ENCODE measurements at places on chromosomes 5 and 9. TPM values are rescaled to one million over a fixed set of nuclear protein-coding genes. Genes with fewer than 3 reads are reported as not detected.

GRCh38 chr9:129146441-129146941, 31.6 kb downstream of the IER5L start:
- DNase-seq: no peak

DNA sequence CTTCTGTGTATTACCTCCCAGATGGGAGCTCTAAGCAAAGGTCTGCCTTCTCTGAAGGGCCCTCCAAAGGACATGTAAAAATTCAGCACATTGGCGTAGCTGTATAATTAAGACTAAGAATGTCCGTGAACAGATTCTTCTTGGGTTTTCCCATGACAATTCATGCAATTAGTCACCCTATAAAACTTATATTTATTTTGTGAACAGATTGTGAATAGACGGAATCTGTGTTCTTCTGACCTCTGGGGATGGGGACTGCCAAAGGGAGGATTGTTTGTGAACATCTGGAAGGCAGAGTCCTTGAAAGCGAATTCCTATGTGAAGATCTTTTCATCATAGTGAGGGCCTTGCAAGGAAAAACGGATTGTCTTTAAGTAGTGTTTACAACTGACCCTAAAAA, 111.3 kb downstream of the EGFLAM start:
- DNase-seq: no peak

DNA sequence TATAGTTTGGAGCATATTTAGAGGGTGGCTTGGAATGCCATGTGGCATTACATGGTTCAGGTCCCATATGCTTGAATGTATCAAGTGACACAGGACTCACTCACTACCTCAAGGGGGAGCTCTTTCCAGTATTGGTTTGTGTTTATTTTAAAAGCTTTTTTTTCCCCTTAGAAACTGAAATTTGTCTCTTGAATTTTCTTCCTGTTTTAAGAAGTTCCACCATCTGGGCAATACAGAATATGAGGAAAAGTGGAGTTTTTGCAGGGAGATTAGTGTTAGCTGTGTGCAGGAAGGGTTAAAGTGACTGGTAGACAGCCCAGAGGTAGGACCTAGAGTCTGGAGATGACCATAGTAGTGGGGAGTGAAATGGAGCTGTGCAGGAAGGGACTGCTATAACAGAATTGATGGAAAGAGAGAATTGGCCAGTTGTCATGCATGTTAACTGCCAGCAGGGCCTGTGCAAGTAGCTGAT, 36.6 kb downstream of the CTNNA1 start:
- DNase-seq: no peak

- no peak for DNase-seq
Observed at GRCh38 chr9:394347-395052, 179.8 kb downstream of the DOCK8 start.

DNA sequence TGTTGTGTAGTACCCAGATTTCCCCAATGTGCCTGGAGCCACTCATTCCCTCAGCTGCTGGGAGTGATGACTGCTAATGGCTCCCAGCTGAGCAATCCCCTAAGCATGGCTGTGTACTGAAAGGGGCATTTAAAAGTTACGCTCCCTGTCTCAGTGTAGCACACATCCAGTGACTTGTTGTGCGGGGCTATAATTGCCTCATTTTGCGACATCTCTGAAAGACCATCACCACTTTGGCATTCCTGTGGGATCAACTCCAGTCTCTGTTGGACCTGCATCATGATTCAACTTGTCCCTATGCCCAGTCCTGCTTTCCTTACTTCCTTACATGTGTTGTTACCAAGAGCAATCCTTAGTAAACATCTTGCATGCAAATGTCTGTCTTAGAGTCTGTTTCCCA, 201.2 kb upstream of the MPDZ start:
- no peak for DNase-seq

DNA sequence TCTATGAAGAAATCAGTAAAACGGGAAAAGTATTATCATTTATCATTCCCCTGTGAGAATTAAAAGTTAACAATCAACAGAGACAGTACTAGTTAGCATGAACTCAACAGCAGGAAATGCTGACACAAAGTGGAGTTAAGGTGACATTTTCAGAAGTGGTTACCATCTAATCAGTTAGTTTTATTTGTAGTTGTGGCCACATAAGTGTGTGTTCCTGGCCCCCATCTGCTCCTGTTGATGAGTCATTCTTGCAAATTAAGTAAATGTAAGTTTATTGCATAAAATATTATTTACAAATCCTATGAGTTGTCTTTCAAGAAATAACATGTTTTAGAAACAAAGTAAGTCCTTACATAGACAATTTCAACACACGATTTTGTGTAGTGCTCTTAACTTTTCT, 8.9 kb upstream of the BNC2 start:
- DNase-seq: no peak

- no peak for DNase-seq
Observed at GRCh38 chr5:43157068-43157467, 35.0 kb upstream of the NIM1K start.

DNA sequence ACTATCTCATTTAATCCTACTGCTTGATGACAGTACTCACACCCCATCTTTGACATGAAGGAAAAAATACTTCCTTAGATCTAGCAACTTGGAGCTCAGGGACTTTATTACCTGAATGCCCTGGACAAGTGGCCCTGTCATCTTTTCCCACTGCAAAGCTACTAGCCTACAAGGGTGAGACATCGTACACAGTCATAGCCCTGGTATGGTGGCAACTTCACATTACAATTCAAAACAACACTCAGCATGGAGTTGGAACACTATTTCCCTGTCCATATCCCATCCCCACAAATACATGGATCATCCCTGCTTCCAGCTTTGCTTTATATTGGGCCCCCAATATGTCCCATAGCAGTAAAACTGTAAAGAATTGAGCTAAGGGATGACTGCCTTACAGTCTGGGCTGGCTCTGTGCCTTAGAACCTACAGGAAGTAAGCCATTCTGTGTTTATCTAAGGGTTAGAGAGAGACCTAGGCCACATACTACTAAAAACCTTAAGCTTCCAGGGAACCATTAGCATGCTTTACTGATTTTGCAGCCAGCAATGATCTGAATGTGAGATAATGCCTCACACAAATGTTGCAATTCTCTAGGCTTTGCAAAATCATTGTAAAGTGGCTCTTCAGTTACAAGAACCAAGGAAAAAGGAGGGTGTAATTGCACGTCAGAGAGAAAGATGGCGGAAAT, 55.9 kb downstream of the OTULIN start:
- no peak for DNase-seq

- no peak for DNase-seq
Observed at GRCh38 chr9:26171691-26172090, 493.4 kb upstream of the TUSC1 start.

GRCh38 chr9:131715906-131716305, 24.0 kb downstream of the RAPGEF1 start:
- DNase-seq: no peak

- no peak for DNase-seq
Observed at GRCh38 chr5:88833371-88834130, 49.4 kb downstream of the MEF2C start.

DNA sequence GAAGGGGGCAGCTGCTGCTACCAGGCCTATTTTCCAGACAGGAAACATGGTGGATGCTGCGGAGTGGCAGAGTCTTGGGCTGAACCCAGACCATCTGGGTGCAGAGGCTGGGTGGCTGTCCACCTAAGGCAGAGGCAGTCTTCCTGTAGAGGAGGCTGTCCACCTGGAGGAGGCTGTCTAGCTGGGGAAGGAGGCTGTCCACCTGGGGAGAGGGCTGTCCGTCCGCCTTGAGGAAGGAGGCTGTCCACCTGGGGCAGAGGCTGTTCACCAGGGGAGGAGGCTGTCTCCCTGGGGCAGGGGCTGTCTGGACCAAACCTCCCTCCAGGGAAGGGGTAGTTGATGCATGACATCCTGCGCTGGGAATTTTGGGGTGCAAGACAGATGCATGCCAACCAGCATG, 39.2 kb upstream of the BARHL1 start:
- no peak for DNase-seq

Gene IL12B
- total RNA-seq: not detected

Gene KIF4B
- total RNA-seq: not detected

Gene SH3GL2
- not detected for total RNA-seq

Gene ATOX1
- 120 TPM for total RNA-seq

Gene SLC34A1
- not detected for total RNA-seq

Gene CCDC69
- 84.5 TPM for total RNA-seq

Gene FOXB2
- total RNA-seq: not detected
